DMS153 (cell line): ENCODE measurements at places on chromosomes 7 and 10.

DNA sequence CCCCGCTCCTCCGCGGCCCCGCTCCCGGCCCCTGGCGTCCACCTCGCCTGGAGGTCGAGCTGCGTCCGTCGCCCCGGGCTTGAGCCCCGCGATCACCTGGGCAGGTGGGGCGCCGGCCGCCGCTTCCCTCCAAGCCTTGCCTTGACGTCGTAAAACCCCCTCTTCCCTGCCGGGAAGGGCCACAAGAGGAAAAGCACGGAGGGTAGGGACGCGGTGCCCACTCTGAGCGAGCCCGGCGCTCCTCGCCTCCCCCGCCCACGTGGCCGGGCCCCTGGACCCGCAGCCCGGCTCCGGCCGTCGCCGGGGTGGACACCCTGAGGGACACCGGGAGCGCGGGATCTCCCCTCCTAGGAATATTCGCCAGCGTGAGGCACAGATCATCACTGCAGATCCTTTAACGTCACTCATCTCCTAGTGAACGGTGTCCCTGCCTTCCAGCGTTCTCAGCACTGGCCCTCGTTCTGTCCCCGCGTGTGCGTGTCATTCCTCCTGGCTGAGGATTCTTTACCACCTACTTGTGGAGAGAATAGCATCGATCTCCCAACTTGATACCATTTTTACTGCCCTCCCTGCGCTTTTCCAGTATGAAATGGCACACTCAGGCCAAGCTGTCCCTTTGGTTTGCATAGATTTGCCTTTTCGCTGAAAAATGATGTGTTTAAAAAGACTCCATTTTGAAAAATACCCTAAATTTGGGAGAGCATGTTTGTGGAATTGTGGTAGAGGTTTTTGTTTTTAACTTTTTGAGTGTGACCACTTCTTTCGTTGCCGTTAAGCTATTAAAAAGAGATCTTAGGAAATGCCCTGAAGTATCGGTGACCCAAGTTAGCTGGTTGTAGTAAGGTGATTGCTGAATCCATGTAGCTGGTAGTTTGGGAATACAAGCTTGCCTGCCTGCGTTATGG, 649 bp downstream of the ACTR3B start:
- no peak for DNase-seq

DNA sequence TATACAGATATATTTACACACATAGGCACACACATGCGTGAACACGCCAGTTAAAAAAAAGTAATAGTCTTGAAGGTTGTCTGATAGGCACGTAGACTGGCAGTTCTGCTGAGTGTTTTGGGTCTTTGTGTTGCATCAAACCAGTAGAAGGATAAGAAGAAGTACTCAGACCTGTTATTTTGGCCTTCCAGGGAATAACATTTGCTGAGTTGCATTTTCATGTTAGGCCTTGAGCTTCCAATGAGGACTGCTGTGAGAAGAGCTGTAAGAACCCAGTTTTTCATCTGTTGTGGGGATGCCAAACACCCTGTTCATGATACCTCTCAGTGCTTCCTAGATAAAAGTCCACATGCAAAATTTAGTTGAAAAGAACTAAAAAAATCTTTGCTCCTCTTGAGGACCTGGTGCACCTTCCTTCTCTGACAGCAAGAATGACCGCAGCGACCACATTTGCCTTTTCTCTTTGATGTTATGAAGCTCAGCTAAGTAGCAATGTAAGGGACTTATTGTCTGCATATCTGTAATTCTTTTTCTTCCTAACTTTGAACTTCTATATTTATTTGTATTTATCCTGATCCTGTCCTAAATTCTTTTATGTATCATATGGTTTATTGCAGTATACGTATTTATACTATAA, 27.2 kb downstream of the HIPK2 start:
- DNase-seq, result no peak

GRCh38 chr7:25116621-25117020, 8.4 kb downstream of the CYCS start:
- DNase-seq, result no peak

DNA sequence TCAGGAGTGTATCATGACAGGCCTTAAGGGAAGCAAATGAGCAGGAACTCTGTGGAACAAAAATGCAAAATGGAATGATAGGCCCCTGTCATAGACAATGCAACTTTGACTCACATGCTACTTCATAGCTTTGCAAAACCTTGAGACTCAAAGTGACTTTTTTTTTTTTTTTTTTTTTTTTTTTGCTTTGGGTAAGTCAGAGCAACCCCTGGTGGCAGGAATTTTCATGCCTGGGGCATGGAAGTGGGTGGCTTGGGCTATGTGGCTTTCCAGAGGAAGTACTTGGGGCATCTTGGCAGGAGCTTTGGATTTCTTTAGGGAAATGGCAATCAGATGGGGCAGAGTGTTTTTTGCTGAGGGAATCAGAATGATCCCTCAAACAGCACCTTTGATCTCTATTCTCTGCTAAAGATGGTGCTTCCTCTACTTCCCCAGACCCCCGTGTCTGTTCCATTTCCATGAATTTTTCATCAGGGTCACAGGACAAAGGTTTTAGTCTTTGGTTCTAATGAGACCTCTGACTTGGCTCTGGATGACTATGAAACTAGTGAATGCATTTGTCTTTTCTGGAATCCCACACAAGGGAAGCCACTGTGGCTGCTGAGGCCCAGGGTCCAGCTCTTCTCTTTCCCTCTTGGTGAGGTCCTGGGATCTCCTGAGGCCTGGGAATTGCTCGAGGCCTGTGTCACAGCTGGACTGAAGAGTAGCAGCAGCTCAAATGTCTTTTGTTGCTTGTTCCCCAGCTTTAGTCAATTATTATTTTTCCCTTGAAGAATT, 62.8 kb downstream of the TACC2 start:
- peak; percentile 19 for DNase-seq

DNA sequence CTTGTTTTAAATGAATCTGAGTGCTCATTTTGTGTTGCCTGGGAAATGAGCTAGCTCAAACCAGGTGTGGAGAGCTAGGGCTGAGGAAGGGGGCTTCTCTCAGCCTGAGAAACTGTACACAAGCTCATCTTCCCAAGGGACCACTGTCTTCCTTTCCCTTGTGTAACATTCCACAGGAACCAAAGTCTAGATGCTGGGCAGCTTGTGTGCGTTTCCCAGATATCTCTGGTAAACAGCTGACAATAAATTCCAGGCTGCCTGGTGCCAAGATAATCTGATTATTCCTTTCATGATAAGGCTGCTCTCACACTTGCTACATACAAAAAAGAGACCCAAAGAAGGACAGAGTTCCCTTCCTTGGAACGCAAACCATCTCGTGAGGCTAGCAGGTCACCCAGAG, 33.1 kb upstream of the MKLN1 start:
- DNase-seq, result no peak

DNA sequence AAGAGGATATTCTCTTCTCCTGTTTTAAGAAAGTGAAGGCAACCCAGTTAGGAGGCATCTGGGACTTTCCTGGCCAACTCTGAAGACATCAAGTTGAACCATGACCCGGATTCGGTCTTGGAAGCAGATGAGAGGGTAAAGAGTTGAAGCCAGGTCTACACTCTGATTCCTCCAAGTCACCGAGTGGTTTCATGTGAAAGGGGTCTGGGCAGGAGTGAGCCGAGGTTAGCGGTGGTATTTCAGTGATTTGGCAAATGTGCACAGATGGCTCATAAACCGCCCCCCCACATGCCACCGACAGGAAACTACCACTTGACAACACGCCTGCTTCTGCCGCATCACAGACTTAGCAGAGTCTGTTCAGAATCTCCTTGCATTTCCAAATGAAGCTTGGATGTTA, 11.4 kb upstream of the REPIN1 start:
- peak; percentile 43 for DNase-seq

DNA sequence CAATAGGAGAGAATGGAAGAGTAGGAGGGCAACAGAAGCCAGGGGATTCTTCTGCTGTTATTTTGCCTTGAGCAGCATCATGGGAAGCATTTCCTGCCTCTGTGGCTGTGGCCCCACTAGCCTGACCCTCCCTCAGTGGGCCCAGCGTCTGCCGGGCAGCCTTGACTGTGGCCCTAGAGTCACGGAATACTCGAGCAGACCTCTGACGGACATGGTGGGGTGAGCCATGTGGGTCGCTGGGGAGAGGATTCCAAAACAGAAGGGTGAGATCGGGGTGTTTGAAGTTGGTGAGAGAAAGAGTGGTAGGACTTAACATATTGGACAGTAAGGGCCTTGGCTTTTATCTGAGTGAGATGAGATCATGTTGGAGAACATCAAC, 8.3 kb upstream of the PRKAG2 start:
- DNase-seq, result no peak

- no peak for DNase-seq
Observed at GRCh38 chr7:136140469-136140868, 163.3 kb upstream of the MTPN start.

DNA sequence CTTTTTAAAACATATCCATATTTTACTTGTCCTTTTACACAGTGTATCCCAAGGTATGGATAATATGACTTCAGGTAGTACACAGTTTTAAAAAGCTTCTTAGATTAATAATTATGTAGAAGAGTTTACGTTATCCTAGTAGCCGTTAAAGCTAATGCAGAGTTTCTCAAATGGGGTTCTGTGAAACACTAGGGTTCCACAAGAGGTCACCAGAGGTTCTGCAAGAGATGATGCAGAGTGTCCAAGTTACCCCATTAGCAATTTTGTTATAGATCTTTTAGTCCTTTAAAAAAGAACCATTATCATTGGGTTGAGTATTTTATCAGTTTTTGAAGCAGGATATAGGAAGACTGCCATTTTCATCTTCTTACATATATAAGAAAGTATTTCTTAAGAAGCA, 298.9 kb upstream of the HPS1 start:
- no peak for DNase-seq

DNA sequence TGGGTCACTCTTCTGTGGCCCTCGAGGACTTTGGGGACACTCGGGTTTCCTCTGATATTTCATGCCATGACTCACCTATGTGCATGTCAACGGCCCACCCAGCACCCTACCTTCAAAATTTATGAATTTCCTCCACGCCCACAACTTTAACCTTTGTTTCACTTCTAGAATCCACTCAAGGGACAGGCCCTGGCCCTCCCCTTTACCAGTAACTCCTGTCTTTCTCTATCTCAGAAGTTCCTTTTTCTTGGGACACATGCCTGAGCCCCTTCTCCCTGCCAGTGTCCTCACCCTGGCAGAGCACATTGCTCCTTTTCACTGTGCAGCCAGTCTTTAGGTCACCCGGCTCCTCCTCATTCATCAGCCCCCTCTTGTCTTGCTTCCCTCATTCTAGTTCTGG, 282.5 kb upstream of the KLF6 start:
- DNase-seq, result no peak

DNA sequence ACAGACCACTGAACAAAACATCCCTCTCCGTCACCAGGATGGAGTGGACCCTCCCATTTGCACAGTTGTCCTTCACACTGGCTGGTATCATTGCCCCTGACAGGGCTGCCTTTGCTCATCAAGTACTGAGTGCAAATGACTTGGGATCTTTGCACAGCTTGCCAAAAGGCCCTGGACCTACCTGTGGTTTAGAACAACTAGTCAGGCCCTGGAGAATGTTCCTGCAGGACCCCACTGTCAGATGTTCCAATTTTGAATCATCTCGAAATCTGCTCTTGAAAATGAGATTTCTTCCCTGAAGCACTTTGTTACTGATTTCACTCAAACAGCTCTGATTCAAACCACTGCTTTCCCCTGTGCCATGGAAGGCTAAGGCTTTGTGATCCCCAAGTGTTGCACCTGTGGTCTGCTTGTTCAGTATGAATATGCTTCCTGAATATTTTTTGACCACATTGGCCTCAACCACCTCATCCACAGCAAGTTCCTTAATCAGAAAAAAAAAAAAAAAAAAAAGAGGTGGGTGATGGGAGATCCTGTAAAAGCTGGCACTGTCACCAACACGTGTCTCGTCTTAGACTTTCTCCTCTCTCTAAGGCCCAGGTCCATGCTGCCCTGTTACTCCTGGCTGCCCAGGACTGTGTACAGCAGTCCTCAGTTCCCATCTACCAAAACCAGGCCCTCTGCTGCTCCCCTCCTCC, 2.7 kb upstream of the AOAH start:
- no peak for DNase-seq

- DNase-seq, result no peak
Observed at GRCh38 chr7:40148671-40149070, 13.9 kb downstream of the SUGCT start.

- DNase-seq, result no peak
Observed at GRCh38 chr7:47044625-47045024, 537.3 kb downstream of the TNS3 start.

DNA sequence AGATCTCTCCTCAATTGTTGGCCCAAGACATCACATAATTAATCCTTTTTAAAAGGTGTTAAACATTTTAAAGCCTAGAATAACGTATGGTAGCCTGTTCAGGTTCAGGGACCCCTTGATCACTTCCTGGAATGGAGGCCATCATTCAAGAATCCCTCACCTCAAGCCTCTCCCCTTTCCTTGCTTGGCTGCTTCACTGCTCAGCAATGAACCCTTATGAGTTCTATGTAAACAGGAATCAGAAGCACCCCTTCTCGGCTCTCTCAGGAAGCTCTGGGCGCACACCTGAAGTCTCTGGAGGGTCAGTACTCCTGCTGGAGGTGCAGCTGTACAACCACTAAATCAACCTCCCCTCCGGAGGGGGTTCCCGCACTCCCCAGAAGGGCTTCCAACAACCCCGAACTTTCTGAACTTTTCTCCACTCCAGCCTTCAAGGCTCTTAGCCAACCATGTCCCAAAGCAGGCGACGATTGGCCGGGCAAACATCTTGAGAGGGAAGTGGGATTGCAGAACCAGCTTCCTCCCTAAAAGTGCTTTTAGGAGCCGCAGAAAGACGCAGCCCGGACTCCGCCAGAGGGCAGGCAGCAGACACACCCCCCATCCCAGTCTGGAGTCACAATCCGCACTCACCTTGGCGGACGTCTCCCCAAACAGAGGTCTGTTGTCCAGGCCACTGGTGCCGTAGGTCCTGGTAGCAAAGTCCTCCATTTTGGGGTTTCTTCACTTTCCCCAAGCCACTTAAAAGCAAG, 562 bp downstream of the TMEM243 start:
- no peak for DNase-seq

DNA sequence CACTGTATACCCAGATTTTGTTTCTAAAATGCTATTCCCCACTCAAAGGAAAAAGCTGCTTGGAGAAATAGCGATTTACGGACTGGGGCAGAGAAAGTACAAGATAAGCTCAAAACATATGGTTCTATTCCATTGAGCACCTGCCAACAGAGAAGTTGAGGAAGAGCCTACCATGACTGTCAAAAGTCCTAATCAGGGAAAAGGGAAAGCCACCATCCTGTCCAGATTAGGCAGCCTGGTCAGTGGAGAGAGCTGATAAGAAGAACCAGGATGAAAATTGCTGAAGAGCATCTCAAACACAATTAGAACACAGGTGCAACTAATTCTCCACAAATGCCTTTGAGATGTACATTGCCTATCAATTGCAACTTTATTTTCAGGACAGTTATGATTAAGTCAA, 104.1 kb downstream of the MYOF start:
- DNase-seq, result no peak

DNA sequence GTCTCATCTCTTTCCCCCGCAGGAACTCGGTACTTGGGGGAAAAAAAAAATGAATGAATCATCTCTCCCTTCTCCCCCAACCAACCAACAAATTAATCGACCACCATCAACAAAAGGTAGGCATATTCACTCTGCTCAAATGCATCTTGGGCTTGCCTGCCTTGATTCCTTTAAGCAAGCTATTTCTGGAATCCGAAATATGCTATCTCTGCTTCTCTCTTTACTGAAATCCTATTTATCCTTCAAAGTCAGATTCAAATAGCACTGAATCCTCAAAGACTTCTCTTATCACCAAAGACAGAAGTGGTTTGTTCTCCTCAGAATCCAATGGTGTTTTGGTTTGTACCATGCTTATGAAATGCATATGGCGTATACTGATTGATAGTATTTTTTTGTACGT, 49.6 kb upstream of the TPK1 start:
- no peak for DNase-seq

- no peak for DNase-seq
Observed at GRCh38 chr10:102615361-102615760, 28.9 kb upstream of the TRIM8 start.

GRCh38 chr7:104931181-104931781, 82.7 kb upstream of the KMT2E start:
- DNase-seq, result peak; percentile 32
